ENCODE measurements at places on chromosomes 6 and 20.

GRCh38 chr20:25303292-25304024 is 55.6 kb downstream of the PYGB start:
- no peak for DNase-seq

DNA sequence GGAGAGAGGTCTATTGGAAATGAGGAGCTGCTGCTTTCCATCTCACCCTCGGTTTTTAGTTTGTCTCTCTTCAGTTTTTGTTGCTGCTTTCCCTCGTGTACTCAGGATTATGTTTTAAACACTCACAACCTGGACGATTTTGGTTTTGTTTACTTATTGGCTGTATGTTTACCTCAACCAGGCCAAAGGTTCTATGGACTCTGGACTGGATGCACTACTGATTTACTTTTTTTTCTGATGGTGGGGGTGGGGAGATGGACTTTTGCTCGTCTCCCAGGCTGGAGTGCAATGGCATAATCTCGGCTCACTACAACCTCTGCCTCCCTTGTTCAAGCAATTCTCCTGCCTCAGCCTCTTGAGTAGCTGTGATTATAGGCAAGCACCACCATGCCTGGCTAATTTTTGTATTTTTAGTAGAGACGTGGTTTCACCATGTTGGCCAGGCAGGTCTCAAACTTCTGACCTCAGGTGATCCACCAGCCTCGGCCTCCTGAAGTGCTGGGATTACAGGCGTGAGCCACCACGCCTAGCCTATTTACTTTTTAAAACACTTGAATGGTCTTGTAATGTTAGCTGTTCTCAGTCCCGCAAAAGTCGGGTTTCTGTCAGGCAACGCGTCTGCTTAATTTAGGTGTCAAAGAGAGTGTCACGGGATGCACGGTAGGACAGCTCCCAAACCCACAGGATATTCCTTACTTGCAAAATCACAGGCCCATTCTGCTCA is 148.2 kb upstream of the RIPOR2 start:
- DNase-seq, result no peak

DNA sequence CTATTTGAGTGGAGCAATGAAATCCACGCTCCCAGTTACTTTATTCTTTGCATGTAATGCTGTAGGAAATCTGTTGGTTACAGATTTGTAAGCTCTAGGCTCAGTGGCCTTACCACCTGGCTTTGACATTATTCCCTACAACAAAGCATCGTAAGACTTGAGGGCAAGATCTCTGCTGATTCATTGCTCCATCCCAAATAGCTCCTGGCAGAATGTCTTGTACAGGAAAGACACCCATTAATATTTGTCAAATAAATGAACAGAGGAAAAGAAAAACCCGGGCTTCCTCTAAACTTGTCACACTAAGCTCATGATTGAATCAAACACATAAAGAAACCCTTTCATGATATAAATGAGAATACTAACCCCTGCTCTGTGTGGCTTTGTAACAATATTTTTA is 357.5 kb upstream of the RNF217 start:
- no peak for DNase-seq

DNA sequence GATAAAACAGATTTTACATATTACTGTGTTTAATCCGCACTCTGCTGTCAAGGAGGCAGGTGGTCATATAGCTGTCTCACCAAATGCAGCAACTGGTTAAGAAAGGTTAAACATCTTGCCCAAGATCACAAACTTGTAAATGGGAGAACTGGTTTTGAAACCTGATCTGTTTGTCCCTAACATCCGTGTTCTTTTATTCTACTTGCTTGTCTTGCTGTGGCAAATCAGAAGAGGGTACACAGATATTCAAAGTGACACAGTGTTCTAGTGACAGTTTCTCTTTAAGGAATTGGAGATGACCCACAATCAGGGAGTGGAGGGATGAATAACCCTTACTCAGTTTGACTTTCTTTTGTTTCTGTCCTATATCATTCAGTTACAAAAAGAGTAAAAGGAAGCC is 83.0 kb upstream of the SGK1 start:
- no peak for DNase-seq

DNA sequence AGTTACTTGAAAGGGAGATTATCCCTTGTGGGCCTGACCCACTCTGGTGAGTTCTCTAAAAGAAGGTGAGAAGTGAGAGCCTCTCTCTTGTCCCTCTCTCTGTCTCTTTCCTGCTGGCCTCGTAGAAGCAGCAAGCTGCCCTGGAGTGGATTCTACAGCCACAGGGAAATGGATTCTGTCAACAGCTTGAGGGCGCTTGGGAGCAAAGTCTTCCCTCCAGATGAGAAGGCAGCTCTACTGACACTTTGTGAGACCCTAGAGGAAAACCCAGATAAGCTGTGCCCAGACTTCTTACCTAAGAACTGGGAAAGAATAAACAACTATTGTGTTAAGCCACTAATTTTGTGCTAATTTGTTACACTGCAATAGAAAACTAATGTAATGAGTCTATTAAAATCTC is 39.9 kb downstream of the ANKRD60 start:
- no peak for DNase-seq

GRCh38 chr20:19990850-19991249 is 26.3 kb upstream of the NAA20 start:
- DNase-seq, result no peak

GRCh38 chr20:37984018-37984785 is 49.1 kb downstream of the TTI1 start:
- DNase-seq, result no peak

- DNase-seq, result no peak
Measured at GRCh38 chr6:40148882-40149573, 214.8 kb upstream of the MOCS1 start.

GRCh38 chr6:72382602-72383529 is 239.0 kb upstream of the KCNQ5 start:
- no peak for DNase-seq

Measured in cardiac fibroblast (primary cell).